ENCODE measurements at places on chromosomes 7 and 10.
A peak's percentile ranks its signal among the peaks of the same experiment; 100 is the strongest.

GRCh38 chr7:150375662-150376521, 3.2 kb upstream of the ZNF775 start:
- no peak for DNase-seq

GRCh38 chr7:140646931-140647647, 6.5 kb upstream of the DENND2A start:
- no peak for DNase-seq

DNA sequence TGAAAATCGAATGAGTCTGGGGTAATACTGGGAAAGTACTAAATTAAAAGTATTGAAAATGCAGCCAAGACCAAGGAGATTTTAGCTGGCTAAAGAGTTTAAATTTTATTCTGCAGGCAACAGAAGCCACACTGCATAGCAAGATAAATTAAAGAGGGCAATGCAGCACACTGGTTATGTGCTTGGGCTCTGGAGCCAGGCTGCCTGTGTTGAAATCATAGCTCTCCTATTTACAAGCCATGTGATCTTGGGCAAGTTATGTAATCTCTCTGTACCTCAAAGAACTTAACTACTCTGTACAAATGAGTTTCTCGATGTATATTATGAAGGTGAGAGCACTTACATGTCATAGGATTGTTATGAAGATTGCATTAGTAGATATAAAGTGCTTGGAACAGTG, 9.9 kb downstream of the SLC25A13 start:
- DNase-seq: no peak

DNA sequence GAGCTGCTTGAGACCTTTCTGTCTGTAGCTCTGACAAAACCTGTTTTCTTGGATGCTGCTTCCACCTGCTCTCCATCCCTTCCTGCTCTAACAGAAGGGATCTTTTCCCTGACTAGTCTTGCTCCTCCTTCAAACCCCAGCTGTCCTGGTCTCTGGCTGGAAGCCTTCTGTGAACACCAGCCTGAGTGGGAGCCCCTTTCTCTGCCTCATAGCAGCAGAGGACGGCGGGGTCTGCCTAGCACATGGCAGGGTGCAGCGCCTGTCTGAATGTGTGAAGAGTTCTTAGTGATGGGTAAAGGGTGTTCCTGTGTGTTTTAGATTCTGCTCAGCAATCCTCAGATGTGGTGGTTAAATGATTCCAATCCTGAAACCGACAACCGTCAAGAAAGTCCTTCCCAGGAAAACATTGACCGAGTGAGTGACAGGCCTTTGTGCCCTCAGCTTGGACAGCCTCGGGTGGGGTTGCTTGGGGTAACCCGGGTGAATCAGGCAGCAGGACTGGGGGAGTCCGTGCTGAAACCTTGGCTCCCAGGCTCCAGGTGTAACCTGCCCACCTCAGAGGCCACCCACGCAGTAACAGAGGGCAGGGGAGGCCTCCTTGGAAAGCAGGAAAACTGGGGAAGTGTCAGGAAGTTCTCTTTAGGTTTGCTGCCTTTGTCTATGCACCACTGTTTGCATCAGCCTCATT, 34.1 kb downstream of the NUB1 start:
- DNase-seq: no peak

DNA sequence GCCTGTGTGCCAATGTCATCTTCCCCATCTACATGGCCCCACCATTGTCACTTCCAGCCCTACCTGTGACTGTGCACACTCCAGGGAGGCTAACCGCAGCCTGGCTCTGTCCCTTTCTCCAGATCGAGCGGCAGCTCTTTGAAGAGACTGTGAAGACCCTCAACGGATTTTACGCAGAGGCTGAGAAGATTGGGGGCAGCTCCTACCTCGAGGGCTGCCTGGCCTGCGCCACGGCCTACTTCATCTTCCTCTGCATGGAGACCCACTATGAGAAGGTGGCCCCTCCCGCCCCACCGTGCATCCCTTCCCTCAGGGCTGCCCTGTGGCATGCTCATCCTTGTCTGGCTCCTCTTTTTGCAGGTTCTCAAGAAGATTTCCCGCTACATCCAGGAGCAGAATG, 14.2 kb downstream of the GOLGA7B start:
- no peak for DNase-seq

DNA sequence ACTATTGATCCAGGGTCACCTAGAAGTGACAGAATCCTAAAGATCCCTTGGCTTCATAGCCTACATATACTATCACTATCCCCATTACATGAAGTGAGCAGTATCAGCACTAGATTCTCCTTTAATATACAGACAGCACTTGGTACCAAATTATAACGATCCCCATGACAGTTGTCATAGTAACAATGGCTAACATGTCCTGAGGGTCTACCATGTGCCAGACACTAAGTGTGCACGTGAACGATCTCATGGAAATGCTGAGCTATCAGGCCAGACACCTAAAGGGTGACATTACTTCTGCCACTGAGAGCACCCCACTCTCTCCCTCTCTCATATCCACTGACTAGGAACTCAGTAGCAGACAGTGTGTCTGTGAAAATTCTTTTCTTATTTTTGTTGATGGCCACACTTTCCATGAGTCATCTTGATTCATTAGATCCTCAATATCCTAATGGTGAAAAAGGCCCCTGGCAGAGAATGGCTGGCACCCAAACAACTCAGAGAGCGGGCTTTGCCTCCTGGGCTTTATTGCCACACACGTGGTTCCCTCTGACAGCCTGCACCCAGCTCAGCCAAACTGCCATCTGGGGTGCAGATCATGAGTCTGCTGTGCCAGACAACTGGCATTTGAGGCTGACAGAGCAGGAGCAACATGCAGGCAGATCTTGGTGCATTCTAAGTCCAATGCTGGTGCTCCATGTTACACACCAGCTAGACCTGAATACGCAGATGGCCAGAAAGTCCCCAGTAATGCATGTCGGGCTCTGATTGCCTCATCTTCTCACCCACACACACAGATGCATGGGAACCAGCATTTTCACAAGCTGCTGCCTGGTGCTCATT, 176.3 kb downstream of the DGKI start:
- no peak for DNase-seq

DNA sequence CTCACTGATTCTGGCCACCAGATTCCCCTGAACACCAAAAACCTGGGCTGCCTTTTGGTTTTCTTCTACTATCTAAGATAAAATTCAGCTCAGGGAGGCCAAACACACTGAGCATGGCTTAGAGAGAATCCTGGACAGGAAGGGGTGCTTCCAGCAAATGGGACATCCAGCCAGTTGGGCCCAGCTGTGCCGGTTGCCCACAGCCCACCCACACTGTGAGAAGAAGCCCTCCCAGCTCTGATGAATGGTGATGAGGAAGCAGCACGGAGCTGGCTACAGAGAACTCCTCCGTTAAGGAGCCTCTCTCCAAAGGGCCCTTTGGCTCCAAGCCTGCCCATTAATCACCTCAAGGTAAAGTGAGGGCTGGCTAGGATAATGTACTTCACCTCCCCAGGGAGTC, 15.9 kb downstream of the LRRC18 start:
- DNase-seq: no peak

DNA sequence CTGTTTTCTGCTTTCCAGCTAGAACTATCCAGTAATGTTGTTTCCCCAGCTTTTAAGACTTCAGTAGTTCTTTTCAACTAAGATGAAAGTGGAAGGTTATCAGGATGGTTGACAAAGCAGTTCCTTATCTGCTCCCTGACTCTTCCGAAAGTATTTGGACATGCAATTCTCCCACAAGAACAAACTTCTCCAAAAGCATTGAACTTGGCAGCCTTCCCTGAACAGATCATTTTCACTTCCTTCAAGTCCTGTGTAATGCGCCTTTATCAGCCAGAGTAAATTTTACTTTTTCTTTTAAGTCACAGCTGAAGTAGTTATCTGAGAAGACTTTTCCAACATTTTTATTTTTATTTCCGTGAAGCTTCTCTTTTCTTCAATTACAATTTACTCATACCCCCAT, 39.7 kb downstream of the CDC14C start:
- no peak for DNase-seq

DNA sequence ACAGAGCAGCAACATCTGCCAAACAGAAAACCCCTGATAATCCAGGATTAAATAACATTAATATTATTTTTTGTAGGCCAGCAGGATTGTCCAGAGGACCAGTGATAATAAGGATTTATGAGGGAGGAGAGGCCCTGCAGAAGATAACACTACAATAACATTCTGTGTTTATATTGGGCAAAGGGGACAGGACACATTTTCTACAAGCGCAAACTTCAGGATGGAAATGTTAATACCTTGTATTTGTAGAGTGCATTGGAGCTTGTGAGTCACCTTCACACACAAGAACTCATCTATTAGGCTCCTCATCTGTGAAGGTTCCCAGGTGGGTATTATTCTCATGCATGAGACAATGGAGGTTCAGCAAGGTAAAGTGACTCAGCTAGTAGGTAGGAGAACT, 51.0 kb downstream of the BAMBI start:
- DNase-seq: no peak

- no peak for DNase-seq
Observed at GRCh38 chr7:38975944-38976392, 1.7 kb upstream of the POU6F2 start.

DNA sequence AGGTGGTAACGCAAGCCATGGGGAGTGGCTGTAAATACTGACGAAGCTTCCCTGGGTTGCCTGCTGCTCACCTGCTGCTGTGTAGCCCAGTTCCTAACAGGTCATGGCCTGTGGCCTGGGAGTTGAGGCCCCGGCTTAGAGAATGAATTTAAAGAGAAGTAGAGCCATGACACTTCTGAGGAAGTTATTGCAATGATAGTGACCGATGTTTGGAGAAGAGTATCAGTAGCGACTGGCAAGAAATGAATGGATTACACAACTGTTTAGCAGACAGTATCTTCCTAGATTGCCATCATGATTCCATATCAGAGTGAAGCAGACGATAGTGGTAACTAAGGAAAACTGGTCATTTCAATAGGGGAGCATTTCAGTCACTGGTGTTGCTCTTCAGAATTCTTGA, 249.6 kb downstream of the PLXDC2 start:
- DNase-seq: no peak

DNA sequence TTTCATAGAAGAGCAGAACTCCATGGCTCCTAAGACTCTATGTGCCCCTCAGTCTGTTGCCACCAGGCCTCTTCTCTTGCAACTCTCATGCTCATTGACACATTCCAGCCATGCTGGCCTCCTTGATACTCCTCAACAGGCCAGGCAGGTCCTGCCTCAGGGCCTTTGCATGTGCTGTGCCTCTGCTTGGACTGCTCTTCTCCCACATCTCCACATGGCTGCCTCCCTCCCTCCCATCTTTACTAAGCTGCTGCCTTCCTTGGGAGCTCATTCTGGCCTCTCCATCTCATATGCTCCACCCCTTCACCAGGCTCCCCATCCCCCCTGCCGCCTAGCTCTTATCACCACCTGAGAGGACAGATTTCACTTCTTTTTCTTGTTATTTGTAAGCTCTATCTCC, 103.8 kb upstream of the GPR26 start:
- no peak for DNase-seq

- DNase-seq: no peak
Observed at GRCh38 chr10:29426420-29426819, 137.6 kb downstream of the LYZL1 start.

- DNase-seq: no peak
Observed at GRCh38 chr7:140317597-140317996, 80.7 kb downstream of the SLC37A3 start.

- no peak for DNase-seq
Observed at GRCh38 chr10:80642661-80643060, 105.0 kb downstream of the SH2D4B start.

- DNase-seq: no peak
Observed at GRCh38 chr10:79442171-79443040, 3.0 kb downstream of the ZCCHC24 start.

GRCh38 chr10:68231817-68232251, at the start of gene ATOH7:
Gene ATOH7, minus strand, starts transcription at chr10:68232113. Its CDS starts 436 bp downstream, at chr10:68231677.
- DNase-seq: no peak

DNA sequence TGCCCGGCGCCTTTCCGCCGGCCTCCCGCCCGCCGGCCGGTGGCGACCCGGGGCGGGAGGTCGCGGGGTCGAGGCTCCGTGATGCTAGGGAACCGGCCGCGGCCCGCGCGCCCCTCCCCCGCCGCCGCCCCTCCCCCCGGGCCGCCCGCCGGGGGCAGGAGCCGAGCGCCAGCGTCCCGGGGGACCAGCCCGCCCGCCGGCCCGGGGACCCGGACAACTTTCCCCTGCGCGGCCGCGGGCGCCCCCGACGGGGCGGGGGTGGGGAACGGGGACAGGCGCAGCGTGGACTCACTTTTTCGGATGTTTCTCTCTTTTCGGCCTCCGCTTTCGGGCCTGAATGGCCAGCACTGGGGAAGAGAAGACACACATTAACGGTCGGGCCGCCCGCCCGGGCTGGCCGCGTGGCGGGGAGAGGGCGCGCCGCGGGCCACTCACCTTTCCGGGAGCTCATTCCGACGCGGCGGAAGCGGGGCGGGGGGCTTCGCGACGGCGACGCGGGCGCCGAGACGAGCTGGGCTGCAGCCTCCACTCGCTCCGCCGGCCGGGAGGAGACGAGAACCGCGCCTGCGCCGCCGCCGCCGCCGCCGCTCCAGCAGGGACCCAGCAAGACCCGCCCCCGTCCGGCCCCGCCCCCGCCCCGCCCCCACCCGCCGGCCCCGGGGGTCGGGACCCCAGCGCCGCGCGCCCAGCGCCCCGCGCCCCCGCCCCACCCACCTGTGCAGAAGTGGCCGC, at the start of gene SRPK2:
SRPK2 (minus strand) TSS at position 566 of the 732 bp plus-strand sequence.
- DNase-seq: peak; percentile 51

DNA sequence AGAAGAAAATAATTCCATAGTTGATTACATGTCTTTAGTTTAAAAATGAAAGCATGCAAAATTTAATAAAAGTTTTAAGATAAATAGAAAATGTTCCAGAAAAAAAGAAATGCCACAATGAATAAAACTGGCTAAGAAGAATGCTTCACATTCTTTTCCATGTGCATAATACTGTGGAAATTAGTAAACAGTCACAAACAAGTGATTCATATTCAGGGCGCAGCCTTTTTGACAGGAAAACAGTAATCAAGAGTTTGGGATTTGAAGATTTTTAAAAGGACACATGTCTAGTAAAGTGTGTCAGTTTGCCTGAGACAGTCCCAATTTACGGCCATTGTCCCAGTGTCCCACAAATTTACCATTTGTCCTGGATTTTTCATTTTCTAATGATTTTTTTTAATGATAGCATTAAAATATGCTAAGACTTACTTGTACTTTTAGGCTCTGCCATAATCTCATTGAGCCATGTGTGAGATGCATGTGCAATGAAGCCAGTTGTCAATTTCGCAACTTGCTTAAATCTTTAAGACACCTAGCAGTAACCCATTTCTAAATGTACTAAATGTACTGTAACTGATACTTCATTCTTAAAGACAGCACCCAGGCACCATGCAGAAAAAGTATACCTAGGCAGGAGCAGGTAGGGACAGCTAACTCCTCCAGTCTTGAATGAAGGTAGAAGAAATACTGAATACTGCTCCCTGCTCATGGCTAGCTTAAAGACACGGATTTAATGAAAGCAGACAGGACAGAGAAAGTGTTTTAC, 46.9 kb downstream of the ZNF438 start:
- DNase-seq: no peak

- no peak for DNase-seq
Observed at GRCh38 chr7:111763221-111763801, 201.0 kb upstream of the IMMP2L start.

- DNase-seq: no peak
Observed at GRCh38 chr7:155309021-155309338, 11.3 kb downstream of the INSIG1 start.
